ENCODE measurements at places on chromosomes 5 and 9. TPM values are rescaled to one million over a fixed set of nuclear protein-coding genes. Genes with fewer than 3 reads are reported as not detected.

- peak; percentile 76 for DNase-seq
These were observed 25.9 kb upstream of the UNC5A start for GRCh38 chr5:176784218-176785165.

Gene SLC34A1
- total RNA-seq = not detected

DNA sequence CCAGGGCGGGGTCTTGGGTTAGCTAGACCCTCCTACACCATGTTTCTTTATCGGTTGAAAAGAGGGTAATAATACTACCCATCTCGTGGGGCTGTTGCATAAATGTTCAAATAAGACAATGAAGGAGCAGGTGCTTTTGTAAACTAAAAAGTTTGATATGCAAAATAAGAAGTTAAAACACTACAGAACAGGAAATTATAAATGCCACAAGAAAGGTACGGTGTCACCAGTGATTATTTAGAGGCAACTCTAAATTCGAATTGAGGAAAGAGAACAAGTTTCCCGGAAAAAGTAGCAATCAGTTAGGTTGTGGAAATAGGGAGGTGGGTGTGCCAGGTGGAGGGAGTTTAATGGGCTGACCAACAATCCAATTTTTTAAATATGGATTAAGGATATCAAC is 2.5 kb upstream of the PHF19 start:
- DNase-seq = no peak

DNA sequence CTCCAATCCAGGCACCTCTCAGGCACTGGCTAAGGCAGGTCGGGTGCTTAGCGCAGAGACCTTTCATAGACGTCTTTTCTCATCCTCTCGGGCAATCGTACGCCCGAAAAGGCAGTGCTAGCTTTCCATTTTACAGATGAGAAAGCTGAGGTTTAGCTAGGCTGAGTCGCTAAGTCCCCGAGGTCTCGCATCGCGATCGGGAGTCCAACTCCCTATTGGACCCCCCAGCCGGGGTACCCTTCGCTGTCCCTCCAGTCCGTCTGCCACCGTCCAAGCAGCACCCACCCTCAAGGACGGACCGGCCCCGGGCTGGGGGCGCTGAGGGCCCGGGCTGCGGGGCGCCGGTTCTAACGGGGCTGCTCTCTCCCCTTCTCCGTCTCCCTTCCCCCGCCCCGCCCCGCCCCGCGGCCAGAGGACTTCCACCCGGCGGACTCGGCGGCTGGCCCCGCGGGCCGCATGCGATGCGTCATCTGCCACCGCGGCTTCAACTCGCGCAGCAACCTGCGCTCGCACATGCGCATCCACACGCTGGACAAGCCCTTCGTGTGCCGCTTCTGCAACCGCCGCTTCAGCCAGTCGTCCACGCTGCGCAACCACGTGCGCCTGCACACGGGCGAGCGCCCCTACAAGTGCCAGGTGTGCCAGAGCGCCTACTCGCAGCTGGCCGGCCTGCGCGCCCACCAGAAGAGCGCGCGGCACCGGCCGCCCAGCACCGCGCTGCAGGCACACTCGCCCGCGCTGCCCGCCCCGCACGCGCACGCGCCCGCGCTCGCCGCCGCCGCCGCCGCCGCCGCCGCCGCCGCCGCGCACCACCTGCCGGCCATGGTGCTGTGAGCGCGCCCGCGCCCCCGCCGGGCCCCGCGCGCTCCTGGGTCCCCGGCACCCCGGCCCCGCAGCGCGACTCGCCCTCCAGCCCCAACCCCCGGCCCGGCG is 12.5 kb upstream of the EXOSC2 start:
- DNase-seq = peak; percentile 77

Gene PTPN3
- total RNA-seq = 0.29 TPM

DNA sequence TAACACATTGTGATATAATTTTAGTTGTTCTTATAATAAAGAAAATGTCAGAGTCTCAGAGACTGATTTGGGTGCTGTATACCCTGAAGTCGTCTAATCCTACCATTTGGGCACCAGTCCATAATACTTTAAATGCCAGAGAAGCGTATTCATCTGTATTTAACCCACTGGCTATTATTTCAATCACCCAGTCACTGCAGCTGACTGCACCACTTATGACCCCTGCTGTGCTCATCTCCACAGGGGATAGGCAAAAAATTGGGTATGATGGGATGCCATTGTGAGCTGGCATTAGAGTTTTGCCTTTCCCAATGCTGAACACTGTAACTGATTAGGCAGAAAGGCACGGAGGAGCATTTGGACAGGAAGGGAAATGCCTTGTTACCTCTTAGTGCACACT is 599.7 kb downstream of the CAAP1 start:
- peak; percentile 92 for DNase-seq

GRCh38 chr9:6793203-6793602 is 35.4 kb downstream of the KDM4C start:
- DNase-seq = no peak

DNA sequence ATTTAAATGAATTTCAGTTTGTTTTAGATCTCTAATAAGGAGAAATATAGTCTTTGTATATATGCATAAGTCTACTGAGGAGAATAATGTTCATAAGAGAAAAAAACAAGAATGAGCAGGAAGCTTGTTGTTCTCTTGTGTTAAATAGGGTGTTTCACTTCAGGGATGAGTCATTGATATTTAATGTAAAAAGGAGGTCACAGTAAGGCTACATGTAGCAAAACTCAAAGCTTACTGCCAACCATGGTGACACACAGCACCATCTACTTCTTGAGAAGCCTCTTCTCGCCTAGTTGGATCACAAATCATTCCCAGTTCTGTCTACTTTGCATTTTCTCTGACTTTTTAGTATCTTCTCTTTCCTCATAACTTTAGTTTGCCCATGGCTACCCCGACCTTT is 1466.0 kb upstream of the C9orf72 start:
- DNase-seq = peak; percentile 22

Gene PTPRD
- total RNA-seq = not detected

Gene ANKRD34B
- total RNA-seq = not detected

Gene PLAC8L1
- not detected for total RNA-seq

All from LHCN-M2 (cell line).